B cell (primary cell): ENCODE measurements at places on chromosomes 13 and 19.

DNA sequence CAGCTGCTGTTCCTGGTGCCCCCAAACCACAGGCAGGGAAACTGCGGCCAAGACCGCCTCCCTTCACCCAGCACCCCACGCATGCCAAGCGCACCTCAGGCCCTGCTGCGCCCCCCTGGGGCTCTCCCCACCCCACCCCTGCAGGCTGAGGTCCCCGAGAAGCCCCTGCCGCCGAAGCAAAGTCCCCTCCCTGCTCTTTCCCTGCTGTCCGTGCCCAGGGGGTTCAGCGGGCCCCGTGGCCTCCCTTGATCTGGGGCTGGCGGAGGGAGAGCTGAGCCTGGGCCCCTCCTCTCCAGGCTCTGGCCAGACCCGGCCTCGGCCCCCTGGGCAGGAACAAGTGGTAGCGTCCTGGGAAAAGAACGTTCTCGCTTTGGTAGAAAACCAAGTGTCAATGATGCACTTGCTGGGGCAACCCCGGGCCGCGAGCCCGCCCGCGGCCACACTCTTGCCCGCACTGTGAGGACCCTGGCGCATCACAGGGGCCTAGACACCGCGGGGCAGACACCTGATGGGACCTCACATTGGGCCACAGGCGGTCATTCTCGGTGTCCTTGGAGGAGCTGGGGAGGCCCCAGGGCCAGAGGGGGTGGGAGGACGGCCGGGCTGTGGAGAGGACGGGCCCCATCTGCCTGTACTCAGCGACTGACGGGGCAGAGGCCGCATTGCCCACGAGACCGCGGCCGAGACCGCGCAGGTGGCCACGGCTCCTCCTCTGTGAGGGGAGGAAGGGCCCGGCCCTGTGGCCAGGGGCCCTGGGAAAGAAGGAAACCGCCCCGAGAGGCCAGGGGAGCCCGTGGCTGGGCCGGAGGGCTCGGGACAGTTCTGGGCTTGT is 29.0 kb downstream of the GPX4 start:
- DNase-seq: peak; percentile 61

DNA sequence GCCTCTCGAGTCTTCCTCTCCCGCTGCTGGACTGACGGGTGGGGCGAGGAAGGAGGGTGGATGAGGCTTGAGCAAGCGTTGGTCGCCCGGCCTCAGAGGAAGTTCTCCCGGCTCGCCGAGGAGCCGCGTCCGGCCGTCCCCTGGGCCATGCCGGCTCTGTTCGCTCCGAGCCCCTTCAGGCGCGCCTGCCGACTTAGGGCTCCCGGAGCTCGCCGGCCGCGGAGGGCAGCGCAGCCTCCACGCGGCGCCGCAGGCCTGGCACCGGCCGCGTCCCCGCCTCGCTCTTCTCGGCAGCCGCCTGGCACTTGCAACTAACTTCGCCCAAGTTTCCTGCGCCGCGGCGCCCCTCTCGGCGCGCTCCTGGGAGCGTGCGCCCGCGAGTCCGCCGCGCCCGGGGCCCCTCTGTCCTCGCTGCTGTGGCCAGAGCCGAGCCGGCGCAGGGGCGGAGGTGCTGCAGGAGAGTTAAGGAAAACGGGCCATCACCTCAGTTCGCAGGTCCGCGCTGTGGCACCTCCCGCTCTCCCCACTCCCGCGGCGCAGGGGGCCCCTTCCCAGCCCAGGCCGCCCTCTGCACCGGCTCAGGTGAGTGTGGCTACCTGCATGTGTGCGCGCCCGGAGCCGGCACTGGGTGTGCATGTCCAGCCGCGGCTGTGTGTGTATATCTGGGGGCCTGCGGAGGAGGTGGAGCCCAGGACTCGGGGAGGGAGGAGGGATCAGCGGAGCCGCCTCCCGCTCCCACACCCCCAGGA is 641 bp upstream of the SOX21 start:
- peak; percentile 29 for DNase-seq

DNA sequence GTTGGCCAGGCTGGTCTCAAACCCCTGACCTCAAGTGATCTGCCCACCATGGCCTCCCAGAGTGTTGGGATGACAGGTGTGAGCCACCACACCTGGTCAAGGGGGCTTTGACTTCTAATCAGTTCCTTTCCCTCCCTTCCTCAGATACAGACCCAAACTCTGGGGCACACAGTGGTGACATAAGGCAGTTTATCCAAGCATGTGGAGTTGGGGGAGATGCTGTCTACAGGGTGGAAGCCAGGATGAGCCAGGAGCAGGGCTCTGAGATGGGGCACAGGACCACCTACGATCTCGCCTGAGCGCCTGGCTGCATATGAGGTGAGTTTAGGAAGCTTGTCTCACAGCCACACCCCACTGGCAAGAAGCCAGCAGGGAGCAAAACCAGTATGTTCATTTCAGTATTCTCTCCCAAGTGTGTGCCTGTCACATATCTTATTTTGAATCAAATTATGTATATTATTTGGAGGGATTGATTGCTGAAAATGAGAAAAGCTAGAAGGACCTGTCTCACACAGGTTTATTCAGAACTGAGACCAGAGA is 67.7 kb downstream of the KCTD15 start:
- no peak for DNase-seq

DNA sequence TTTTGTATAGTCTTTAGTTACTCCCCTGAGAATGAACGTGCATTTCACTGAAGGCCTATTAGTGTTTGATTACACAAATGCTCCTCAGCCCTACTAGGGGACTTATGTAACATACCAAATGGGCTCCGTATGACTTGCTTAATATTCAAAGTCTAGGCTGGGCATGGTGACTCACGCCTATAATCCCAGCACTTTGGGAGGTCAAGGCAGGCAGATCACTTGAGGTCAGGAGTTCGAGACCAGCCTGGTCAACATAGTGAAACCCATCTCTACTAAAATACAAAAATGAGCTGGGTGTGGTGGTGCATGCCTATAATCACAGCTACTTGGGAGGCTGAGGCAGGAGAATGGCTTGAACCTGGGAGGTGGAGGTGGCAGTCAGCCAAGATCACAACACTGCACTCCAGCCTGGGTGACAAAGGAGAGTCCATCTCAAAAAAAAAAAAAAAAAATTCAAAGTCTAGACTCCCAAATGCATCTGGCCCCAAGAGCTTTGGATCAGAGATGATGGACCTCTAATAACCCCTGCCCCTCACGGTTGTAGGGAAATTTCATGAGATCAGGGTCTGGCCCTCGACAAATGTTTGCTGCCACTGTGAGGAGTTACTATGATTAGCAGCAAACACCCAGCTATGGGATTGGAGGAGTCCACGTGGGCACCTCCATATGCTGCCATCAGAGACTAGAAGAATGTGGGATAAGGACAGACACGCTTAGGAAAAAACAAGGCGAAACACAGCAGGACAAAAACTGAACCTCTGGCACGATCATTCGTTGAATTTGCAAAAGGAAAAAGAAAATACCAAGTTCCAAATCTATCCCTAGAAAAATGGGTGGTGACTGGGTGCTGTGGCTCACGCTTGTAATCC is 4.6 kb downstream of the FBXO17 start:
- DNase-seq: no peak

GRCh38 chr19:40561947-40562346 is 14.7 kb upstream of the SHKBP1 start:
- DNase-seq: no peak

GRCh38 chr19:16325161-16325527 is 518 bp downstream of the KLF2 start:
- no peak for DNase-seq

DNA sequence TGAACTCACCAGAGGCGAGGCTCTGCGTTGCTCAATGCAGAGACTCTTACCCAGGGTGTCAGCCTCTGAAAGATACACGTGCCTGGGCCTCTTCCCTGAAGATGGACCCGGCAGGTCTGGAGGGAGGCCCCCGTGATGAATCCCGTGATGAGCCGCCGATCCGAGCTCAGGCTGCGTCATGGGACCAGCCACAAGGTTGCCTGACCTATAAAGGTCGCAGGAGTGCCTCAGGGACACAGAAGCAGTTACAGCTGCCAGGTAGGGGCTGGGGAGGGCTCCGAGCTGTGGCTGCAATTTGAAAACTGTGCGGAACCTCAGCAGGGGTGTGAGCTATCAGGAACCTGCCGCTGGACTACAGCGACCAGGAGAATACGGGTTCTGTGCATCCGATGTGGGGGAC is 10.5 kb upstream of the ATP11A start:
- no peak for DNase-seq

- no peak for DNase-seq
Measured at GRCh38 chr19:18120127-18120526, 22.5 kb downstream of the MAST3 start.
